ENCODE measurements at places on chromosomes 12 and 14.

DNA sequence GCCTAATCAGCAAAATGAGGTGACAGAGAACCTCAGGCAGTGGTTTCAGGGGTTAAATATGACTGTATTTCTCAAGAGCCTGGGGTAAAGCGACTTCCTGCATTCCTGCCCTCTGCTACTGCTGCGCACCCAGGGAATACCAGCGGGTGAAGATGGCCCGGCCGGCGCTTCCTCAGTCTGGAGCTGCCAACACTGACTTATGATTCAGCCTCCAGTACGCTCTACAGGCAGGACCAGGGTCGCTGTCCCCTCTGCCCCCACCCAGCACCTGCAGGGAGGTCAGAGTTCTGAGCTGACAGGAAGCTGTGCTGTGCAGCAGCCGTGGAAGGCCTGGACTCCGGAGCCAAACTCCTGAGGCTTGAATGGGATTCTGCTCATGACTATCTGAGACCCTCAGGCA, 127.9 kb downstream of the PIWIL1 start:
- no peak for DNase-seq

- no peak for DNase-seq
These were observed 31.4 kb upstream of the RFX4 start for GRCh38 chr12:106551410-106551809.

DNA sequence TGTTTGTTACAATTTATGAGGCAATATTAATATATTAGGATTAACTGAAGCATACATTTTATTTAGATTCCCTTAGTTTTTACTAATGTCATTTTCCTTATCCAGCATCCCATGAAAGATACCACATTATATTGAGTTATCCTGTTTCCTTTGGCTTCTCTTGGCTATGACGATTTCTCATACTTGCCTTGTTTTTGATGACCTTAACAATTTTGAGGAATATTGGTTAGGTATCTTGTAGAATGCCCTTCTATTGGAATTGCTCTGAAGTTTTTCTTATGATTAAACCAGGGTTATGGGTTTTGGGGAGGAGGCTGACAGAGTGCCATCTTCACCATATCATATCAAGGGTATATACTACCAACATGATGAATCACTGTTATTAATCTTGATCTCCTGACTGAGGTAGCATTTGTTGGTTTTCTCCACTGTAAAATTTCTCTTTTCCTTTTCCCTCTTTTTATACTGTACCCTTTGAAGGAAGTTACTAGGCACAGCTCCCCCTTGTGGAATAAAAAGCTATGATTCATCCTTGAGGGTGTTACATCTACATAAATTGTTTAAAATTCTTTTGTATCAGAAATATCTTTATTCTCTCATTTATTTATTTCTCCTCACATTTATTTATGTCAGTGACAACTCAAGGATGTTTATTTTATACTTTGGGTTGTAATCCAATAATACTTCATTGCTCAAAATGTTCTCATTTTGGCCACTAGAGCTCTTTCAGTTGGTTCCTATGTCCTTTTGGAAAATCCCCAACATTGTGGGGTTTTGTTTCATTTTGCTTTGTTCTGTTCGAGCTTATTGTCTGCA, 239.0 kb downstream of the SLC16A7 start:
- no peak for DNase-seq

DNA sequence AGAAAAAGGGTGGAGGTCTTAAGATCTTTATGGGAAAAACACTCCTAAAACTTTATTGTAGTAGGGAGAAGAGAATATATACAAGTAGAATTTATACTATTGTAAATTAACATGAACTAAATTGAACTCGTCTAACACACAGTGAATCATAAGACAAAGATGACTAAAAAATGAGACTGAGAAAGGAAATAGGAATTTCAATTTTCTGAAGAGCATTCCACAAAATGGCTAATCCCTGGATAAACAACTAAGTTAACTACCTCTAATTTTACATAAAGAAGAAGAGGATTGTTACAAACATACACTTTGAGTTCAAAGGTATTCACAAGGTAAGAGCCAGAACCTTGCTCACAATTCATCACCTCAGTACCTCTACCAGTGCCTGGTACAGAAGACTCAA, 2.0 kb downstream of the MAP4K5 start:
- no peak for DNase-seq

GRCh38 chr14:59464486-59465315, 479 bp downstream of the GPR135 start:
- peak; percentile 57 for DNase-seq

DNA sequence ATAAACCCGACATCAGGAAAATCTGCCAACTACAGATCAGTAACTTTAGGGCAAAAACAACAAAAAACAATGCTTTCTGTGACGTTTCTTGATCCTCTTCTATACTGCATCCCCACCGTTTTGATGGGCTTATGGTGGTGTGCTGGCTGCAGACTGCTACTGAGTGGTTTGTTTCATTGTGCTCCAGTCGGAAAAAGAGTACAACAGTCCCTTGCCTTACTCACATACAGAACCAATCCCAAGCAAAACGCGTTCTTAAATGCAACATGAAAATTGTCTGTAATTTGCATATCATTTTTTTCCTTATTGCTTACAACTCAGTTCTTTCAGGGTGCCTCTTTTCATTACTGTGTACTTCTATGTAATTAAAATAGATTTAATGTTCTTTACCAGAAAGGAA, 2.3 kb downstream of the ETV6 start:
- DNase-seq, result no peak

GRCh38 chr14:69980457-69981425, 101.5 kb downstream of the SMOC1 start:
- no peak for DNase-seq

DNA sequence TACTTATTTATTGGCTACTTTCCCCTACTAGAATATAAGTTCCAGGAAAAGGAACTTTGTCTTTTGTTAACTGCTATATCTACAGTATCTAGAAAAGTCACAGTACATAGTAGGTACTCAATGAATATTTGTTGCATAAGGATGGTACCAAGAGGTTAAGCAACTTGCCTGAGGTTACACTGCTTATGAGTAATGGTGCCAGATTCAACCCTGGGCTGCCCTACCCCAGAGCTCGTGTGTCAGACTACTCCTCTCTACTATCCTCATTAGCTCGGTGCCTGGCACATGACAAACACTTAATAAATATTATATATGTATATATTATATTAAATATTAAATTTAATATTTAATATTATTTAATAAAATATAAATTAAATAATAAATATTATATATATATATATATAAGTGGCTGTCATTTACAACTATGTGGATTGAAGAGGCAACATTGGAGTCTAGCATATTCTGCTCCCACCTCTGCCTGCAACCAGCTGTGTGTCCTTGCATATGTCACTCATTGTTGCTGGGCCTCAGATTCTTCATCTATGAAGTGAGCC, 25.4 kb downstream of the UTP20 start:
- no peak for DNase-seq

- DNase-seq, result no peak
These were observed 427.5 kb upstream of the MGAT4C start for GRCh38 chr12:86683568-86684304.

- no peak for DNase-seq
These were observed 7.1 kb upstream of the WASHC4 start for GRCh38 chr12:105100207-105100985.

DNA sequence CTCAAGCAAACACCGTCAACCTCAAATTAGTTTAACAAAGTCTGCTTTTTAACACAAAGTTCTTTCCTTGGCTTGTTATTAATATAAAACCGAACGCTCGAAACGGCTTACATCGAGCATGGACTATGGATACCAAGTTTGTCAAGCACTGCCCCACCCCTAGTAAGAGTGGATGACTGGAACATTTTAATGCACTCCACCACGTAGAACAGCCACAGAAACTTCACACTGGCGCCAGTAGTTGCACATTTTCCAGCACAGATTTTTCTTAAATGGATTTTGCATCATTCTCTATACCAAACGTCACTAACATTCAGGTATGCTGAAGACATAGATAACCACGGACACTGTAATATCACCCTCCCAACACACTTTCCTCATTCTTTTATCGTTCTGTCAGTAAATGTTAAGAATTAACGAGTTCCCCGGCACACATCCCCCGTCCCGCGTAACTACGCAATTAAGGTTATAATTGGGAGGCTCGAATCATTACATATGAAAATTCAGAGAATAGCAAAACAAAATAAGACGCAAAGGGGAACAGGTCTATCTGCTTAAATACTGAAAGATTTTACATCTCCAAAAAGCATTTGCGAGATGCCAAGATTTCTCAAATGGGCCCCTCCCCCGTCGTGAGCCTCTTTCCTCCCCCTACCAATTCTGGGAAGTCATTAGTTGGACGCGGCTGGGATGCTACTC, 990 bp downstream of the FERMT2 start:
- no peak for DNase-seq

GRCh38 chr12:82325540-82326336, 32.4 kb downstream of the CCDC59 start:
- no peak for DNase-seq

DNA sequence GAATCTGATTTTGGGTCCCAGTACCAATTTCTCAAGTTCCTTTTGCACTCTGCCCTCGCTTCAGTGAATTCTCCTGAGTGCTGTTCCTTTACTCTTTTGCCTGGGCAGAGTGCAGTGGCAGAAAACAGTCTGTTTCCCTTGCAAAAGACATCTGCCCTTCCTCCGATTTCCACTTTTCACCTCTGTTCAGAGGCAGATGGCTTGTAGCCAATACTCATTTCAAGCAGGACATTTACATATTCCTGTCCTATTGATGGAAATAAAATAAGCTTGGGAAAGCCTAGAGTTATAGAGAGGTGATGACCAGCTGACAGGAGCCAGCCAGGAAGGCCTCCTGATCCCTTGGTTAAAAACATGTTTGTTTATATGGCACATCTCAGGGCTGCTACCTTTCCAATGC, 111.0 kb downstream of the SLC8A3 start:
- DNase-seq, result no peak

- DNase-seq, result no peak
These were observed 3.1 kb downstream of the GARIN2 start for GRCh38 chr14:67192366-67192765.

DNA sequence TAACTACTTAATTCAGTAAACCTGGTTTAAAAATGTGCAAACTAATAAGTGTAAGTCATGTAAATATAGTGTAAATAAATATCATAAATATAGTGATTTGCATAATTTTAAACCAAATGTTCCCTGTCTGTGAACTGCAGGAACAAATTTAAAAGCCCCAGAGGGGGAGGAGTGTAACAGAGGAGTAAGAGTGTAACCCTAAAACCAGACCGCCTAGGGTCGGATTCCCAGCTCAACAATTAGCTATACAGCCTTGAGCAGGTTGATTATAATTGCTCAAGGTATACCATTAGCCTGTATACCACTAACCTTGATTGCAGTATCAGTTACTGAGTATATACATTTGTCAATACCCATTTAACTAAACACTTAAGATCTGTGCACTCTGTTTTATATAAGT, 218.4 kb downstream of the ADAMTS20 start:
- no peak for DNase-seq

DNA sequence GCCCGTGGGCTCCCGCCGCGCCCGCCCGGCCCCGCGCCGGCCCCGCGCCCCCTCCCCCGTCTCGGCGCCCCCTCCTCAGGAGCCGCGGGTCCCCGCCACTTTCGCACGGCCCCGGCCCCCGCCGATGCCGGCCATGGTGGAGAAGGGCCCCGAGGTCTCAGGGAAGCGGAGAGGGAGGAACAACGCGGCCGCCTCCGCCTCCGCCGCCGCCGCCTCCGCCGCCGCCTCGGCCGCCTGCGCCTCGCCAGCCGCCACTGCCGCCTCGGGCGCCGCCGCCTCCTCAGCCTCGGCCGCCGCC, 263 bp downstream of the RCOR1 start:
- no peak for DNase-seq

DNA sequence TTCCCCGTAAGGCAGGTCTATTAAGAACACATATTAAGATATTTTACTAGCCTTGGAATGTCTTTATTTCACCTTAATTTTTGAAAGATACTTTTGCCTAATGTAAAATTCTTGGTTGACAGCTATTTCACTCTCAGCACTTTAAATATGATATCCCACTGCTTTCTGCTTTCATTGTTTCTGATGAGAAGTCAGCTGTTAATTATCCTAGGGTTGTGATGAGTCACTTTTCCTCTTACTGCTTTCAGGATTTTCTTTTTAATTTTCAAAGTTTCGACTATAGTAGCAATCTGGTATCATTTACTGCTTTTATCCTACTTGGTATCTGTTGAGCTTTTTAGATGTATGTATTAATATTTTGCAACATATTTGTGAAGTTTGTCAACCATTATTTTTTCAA, 578.9 kb upstream of the ATP2B1 start:
- DNase-seq, result no peak

DNA sequence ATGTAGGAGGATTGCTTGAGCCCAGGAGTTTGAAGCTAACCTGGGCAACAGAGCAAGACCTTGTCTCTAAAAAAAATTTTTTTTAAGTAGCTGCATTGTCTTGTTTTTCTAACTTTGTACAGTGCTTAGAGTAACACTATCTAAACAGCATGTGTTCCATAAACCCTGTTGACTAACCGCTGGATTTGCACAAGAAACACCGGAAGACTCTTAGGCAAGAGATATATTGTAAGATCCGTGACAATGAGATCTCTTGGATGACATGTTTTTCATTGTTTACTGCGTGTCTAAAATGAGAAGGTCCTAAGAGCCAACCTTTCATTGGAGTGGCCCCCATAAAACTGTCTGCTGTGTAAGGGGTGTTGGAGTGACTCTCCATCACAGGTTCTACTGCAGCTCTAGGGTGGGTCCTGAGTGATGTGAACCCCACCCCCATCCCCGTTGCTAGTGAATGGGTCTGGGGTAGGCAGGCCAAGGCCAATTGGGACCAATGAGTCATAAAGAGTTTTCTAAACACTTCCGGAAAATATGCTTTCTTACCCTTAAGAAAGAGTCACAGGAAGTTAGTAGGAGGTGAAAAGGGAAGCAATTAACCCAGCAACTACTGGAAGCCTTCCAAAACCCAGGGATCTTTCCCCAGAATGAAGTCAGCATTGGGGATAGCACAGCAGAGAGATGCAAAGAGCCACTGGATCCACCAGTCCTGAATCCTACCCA, 24.3 kb upstream of the PCNX1 start:
- DNase-seq, result no peak

- no peak for DNase-seq
These were observed 33.5 kb upstream of the C12orf42 start for GRCh38 chr12:103529306-103529705.

DNA sequence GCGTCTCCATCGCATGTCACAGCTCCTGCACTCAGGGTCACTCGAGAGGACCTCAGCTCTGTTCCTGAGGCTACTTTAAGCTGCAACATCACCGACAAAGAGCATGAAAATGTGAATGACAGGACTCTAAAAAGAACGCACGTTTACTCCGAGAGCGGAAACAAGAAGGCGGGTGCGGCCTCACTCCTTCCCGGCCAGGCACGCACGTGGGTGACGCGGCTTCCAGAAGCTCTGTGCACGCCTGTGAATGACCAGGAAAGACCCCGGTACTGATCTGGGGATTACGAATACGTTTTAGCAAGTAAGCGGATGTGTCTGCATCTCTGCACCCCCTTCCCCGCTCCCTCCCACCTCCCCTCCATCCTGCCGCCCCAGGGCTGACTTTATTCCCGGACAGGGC, 15.2 kb upstream of the GALNT9 start:
- no peak for DNase-seq

DNA sequence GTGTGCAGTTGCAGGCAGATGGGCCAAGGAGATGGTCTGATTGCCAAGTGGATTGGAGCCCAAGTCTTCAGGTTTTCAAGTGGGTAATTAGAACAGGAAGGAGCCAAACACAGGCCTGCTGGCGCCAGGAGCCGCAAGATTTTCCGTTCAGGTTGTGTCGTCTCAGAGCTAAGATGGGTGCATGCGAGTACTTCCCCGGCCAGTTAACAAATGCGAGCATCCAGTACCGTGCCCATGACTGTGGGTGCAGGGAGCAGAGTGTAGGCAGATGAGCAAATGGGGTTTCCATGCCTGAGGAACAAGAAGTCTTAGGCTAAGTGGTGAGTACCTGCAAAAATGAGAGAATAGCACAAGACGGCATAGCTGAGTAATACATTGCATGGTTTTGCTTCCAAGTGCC, 90.5 kb downstream of the CHST11 start:
- no peak for DNase-seq

All from NCI-H187 (cell line).